ENCODE measurements at places on chromosomes 2 and 18.

DNA sequence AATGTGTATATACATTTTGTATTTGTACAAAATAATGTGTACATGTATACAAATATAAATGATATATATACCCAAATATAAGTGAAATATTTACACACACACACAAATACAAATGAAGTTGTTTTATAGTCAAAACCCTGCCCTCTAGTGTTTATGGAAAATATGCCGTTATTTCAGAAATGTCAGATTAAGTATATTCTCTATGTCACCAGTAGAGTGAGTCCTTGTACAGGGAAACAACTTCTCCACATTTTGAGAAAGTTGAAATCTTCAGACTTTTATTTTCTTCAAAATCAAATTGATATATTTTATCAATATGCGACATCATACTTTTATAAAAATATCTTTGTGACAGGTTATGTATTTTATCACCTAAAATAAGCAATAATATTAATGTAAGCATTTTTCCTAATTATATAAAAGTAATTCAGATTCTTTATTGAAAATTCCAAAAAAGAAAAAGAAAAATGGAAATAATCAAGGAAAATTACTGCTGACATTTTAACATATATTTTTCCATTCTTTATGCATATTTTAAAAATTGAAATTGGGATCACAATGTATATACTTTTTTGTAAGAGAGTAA, 22.4 kb downstream of the ARL6IP6 start:
- no peak for DNase-seq

- DNase-seq: no peak
These were observed 101.7 kb upstream of the LGALSL start for GRCh38 chr2:64352292-64352691.

GRCh38 chr2:75705921-75706320, 4.8 kb downstream of the GCFC2 start:
- DNase-seq: no peak

DNA sequence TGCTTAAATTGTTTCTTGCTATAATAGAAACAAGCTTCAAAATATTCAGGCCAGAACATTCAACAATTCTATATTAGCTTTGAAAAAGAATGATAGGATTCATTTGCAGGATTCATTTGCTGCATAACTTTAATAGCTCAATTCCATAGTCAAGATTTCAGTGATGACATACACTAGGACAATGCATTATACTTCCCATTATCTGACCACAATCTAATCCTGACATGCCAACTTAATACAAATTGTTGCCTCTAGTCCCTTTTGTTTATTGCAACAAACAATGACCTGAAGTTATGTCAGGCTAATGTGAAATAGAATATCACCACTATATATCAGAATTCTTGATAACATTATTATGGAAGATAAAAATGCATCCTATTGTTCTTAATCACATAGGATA, 169.4 kb downstream of the DNAH7 start:
- no peak for DNase-seq

- no peak for DNase-seq
These were observed 147.9 kb downstream of the TNS1 start for GRCh38 chr2:217854684-217855420.

- DNase-seq: no peak
These were observed 807.5 kb downstream of the MBD2 start for GRCh38 chr18:53417003-53417402.

- no peak for DNase-seq
These were observed 53.6 kb upstream of the CAB39 start for GRCh38 chr2:230658877-230659652.

DNA sequence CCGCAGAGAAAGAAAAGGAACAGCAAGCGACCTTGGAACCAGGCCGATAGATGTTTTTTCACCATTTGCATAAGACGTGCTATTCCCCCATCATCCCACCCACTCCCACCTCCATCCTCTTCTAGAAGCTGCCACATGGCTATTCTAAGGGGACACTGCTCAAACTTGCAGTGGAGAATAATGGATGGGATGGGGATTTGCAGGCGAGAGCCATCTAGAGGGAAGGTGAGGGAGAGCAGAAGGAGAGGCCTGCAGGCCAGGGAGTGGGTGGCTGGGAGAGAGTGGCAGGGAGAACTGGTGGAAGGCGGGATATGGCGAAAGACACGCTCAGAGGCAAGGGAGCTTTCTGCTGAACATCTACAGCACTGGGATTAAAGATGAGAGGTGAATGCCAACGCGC, 84.9 kb downstream of the MAPK4 start:
- no peak for DNase-seq

GRCh38 chr2:120658042-120658769, 77.5 kb upstream of the GLI2 start:
- DNase-seq: no peak

GRCh38 chr18:10121786-10122515, 208.1 kb downstream of the VAPA start:
- DNase-seq: peak; percentile 64
